ENCODE measurements at places on chromosomes 1 and 21.

GRCh38 chr1:54376430-54377039, 29.7 kb downstream of the SSBP3 start:
- no peak for DNase-seq

DNA sequence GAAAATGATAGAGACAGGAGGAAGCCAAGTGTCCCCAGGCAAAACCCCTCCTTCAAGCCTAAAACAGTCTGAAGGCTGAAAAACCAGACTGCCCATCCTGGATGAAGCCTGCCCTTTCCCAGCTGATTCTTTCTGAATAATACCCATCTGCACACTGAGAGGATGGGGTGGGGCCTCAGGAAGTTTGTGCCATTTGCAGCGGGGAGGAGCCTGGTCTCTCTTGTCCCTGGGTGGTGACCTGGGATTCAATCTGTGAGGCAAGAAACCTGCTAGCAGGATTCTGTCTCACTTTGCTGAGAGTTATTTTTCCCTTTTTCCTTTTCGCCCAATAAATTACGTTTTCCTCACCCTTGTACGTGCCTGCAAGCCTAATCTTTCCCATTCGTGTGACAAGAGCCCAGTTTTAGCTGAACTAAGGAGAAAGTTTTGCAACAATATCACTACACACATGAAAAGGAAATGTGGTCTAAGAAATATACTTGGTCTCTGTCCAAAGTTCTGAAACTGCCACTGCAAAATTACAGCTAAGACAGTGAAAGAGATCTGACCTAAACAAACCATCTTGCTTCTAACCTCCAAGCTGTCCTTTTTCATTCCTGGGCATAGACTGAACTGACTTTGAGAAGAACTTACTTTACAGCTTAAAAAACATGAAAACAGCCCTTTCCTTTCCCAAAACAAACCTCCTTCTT, 105.0 kb downstream of the COP1 start:
- DNase-seq, result peak; percentile 15

- peak; percentile 71 for DNase-seq
Measured at GRCh38 chr1:227437495-227438008, 119.3 kb upstream of the CDC42BPA start.

DNA sequence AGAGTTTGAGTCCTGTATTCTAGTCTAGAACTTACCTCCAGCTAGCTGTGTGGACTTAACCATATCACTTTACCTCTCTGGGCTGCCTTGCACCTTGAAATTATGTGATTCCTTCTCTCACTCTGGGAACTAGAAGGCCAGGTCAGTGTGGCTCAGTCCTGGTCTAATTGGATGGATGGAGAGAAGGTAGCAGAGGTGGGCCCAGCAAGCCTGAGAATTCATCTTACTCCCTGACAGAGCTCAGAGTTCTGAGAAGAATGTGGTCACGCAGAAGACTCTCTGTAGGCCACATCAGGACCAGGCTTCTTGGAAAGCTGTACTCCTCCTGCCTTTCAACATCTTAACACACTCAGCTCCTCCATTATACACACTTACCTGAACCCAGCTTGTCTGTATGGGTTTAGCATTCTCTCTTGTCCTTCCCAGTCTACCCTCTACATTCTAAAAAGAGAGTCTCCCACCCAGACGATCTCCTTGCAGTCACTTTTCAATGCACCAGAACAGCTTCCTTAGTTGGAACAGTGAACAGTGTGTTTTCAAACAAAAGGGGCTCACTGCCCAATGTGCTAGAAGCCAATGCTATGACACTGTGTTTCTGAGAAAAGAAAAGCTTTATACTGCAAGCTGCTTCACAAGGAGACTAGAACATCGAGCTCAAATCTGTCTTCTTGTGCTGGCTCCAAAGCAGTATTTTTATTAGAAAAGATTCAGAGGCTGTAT, 60.5 kb downstream of the CAPN9 start:
- DNase-seq, result no peak

- no peak for DNase-seq
Measured at GRCh38 chr1:92118826-92119225, 38.7 kb downstream of the BTBD8 start.

DNA sequence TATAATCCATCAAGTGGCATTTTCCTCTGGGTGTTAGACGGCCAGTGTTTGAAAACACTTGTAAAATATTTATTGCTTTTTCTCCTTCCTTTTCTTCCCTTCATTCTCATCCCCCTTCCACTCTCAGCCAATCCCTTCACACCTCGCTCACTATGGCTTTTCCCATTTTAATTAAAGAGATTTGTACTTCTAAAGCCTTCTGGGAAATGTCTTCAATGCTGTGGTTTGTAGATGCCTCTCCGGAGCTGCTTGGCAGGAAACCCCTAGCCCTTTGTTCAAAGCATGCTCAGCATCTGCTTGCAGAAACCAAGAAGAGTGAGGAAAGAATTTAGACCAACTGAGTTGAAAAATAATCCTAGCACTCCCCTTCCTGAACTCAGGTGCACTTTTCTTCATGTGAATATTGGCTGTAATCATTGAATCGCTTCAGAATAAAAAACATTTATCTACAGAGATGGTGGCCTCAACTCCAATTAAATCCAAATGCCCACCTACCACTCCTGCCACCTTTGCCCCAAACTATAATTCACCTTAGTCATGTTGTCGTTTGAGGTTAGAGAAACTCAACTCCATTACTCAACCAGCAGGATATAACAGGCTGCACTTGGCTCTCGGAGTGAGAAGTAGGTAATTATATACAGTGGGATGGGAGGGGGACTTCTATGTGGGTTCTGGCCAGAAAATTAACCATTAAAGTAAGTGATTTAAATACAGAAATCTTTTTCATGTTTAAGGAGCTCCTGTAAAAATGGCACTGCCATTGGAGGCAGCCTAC, 659.4 kb upstream of the CAMK1G start:
- no peak for DNase-seq

DNA sequence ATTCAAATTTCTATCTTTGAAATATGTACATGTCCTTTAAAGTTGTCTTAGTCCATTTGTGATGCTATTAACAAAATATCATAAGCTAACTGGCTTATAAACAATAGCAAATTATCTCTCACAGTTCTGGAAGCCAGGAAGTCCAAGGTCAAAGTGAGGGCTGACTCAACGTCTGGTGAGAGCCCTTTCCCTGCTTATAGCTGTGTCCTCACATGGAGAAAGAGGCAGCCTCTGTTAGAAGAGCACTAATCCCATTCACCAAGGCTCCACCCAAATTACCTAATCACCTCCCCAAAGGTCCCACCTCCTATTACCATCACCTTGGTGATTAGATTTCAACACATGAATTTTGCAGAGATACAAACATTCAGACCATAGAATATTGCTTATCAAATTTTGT, 450.1 kb upstream of the BEND5 start:
- DNase-seq, result no peak

- DNase-seq, result peak; percentile 5
Measured at GRCh38 chr21:35989138-35989735, 71.1 kb downstream of the SETD4 start.

DNA sequence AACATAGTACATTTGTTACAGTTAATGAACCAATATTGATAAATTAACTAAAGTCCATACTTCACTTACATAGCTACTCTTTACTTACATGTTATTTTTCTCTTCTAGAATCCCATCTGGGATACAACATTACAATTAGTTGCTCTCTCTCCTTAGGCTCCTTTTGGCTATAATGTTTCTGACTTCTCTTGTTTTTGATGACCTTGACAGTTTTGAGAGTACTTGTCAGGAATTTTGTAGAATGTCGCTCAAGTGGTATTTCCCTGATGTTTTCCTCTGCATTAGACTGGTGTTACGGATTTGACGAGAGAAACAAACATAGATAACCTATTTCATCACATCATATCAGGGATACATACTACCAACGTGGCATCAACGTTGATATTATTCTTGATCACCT, 925.4 kb upstream of the TMPRSS15 start:
- no peak for DNase-seq

GRCh38 chr1:31064111-31064717, 1.3 kb downstream of the PUM1 start:
- DNase-seq, result peak; percentile 2

DNA sequence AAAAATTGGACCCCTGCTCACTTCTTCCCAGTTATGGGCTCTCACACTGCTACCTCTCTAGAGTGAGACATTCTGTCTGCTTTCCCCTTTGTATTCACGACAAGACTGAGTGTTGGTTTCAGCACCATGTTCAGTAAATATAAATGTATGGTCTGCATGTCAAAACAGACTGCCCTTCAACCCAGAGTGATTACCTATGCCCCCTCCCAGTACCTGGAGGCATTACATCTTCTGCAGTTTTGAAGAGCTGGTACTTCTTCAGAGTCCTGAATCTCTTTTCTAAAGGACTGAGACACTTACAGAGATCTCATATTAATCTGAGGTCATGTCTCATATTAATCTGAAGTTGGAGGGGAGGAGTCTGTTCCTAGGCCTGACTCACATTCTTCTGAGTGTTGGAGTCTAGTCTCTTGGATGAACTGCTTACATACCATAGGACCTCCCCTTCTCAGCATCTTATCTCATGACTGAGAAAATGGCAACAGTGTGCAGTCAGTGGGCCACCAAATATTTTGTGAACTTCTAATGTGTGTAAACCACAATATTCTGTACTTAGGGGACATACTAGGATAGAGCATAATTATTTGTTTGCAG, 80.3 kb downstream of the RGL1 start:
- DNase-seq, result peak; percentile 44

- peak; percentile 95 for DNase-seq
Measured at GRCh38 chr1:37807555-37808368, at the start of the genes C1orf122 and YRDC. Gene C1orf122, plus strand, starts transcription at chr1:37807790. Its CDS starts 615 bp downstream, at chr1:37808405. Gene YRDC, minus strand, starts transcription at chr1:37808208. Its CDS starts 28 bp downstream, at chr1:37808180.

- DNase-seq, result no peak
Measured at GRCh38 chr1:67174716-67175284, 8.5 kb downstream of the IL23R start.

GRCh38 chr1:207803678-207804077, 51.8 kb downstream of the CD46 start:
- DNase-seq, result no peak

- DNase-seq, result peak; percentile 17
Measured at GRCh38 chr1:10399444-10399941, 629 bp downstream of the PGD start.

DNA sequence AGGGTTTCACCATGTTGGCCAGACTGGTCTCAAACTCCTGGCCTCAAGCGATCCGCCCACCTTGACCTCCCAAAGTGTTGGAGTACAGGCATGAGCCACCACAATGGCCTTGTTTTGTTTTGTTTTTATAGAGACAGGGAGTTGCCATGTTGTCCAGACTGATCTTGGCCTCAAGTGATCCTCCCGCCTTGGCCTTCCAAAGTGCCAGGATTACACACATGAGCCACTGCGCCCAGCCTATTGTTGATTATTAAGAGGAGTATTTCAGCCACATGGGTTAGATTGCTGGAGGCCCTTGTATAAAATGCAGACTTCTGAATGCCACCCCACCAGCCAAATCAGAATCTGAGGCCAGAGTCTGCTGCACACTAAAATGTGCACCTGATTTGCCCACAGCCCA, 57.2 kb upstream of the ANGPTL1 start:
- no peak for DNase-seq

- DNase-seq, result no peak
Measured at GRCh38 chr1:88961647-88962275, 30.7 kb downstream of the KYAT3 start.

- DNase-seq, result no peak
Measured at GRCh38 chr1:70627910-70628309, 216.8 kb downstream of the CTH start.

- DNase-seq, result peak; percentile 84
Measured at GRCh38 chr1:12593621-12594066, 24.4 kb downstream of the DHRS3 start.

GRCh38 chr1:115261496-115261895, 76.6 kb downstream of the NGF start:
- DNase-seq, result no peak

- DNase-seq, result no peak
Measured at GRCh38 chr1:90809093-90809492, 92.0 kb upstream of the BARHL2 start.

DNA sequence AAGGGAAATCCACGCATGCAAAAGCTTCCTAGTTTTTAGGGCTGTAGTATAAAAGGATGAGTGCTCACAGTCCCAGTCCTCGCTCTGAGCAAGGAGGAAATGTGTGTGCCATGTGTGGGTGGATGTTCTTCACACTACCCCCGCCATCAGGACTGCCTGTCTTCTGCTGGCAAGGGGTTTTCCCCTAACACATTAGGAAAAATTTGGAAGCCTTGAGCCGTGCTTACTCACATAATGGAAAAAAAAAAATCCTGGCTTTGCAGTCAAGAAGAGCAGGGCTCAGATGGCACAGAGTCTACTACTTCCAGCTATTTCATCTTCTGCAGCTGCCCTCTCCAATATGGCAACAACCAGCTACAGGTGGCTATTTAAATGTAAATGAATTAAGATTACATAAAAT, 363.1 kb downstream of the PLPP3 start:
- peak; percentile 15 for DNase-seq

GRCh38 chr1:88061492-88062177, 622.4 kb upstream of the PKN2 start:
- DNase-seq, result peak; percentile 67

DNA sequence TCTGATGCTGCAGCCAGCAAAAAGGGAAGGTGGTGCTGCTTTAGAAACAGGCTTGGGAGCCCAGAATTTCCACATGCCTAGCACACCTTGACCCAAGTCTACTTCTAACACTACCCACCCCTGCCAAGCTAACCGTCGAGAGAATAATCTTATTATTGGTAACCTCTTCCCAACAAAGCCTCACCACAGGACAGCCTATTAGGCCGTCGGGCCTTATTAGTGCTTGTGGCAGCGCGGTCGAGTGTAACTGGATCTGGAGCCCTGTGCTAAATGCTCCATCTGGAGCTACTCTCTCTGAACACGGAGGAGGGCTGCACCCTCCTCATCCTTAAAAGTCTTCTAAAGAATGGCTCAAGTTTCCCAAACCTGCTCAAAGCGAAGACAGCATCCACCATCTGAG, 165.5 kb upstream of the NFIA start:
- DNase-seq, result no peak

DNA sequence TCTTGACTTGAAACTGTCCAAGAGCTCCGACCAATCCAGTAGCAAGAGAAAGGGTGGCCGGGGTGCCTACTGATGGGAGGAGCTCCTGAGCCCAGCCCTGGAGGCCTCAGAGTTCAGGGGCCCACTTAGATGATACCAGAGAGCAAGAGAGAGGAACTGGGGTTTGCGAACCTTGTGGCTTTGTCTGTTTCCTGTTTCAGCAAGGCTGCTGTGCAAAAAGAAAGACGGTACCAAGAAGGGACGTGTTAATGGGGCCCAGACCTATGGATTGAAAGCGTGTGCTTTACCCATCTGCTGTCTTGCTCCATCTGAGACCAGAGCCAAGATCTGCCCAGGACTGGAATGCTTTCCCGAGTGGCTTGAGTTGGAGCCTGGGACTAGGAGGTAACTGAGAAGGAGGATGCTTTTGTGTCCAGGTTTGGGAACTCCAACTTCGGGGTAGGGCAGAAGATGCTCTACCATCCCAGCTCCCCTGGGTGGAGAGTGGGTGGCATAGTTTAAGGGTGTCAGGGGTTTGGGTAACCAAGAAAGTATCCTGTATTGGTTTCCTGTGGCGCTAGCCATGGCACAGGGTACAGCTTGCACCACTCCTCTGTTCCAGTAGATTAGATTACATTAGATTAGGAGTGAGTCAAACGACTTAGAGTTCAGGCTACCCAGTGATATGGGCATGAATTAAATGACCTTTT, at the start of gene TRAF3IP3:
Gene TRAF3IP3 (plus strand): TSS at position 128 of the 689 bp plus-strand sequence. CDS start 3,987 bp downstream, outside the sequence.
- no peak for DNase-seq

- DNase-seq, result no peak
Measured at GRCh38 chr1:45122724-45123123, 83.7 kb downstream of the ZSWIM5 start.
